ENCODE measurements at places on chromosomes 2 and 18. TPM values are rescaled to one million over a fixed set of nuclear protein-coding genes. Genes with fewer than 3 reads are reported as not detected.

The MTA3 gene
- 29.3 TPM for total RNA-seq

The PDE1A gene
- total RNA-seq, result 42.0 TPM

The TSN gene
- 48.0 TPM for total RNA-seq

The SCTR gene
- total RNA-seq, result not detected

The CXCR1 gene
- total RNA-seq, result not detected

The AQP12A gene
- total RNA-seq, result not detected

The SCYGR7 gene
- not detected for total RNA-seq

DNA sequence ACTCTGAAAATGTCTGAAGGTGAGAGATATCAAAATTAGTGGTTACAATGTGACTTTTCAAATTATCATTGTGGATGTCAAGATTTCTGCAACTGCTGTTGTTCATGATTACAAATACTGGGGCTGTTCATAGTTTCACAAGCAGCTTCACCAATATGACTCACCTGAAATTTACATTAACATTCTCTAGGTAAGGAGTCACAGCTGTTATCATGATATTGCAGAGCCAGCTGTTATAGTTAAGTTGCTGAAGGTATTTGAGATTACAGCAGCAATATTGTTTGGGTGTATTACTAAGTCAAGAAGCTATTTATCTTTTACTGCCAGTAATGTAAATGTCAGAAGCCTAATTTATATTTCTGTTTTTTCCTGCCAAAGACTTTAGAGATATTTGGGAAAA is 140.0 kb downstream of the MC4R start:
- no peak for DNase-seq

GRCh38 chr2:235105821-235106359 is 154.1 kb downstream of the SH3BP4 start:
- no peak for DNase-seq

- peak; percentile 82 for DNase-seq
Measured at GRCh38 chr2:85804583-85804982, 50.8 kb downstream of the ATOH8 start.

DNA sequence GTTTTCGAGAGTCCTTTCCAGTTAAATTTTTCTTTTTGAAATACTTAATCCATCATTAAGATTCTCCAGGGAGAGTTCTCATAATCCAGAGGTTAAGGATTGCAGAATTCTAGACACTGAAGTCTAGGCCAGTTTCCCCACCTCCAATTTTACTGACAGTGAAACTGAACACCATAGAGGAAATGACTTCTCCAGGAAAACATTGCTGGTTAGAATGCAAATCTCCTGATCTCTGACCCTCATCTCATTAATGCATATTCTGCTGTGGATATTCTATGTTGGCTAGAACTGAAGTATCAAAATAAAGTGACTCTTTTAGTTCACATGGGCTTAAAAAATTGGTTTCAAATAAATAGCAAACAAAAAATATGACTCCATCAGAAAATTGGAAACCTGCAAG is 105.8 kb upstream of the UGP2 start:
- DNase-seq, result no peak

DNA sequence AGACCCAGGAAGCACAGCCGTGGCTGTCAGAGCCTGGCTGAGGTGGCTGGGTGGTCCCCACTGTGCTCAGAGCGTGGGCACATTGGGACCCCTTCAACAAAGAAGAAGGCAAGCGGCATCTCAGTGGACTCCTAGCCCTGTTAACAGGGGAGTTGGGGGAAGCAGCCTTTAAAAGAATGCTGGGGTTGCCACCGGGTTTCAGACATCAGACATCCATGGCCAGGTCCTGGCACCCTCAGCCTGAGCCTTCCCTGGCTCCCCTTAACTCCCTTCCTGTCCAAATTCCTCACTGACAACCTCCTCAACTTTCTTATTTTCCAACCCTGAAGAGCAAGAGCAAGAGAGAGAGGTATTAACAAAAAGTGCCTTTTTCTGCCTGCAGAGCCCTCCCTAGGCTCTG is 24.8 kb upstream of the GNAL start:
- no peak for DNase-seq

- no peak for DNase-seq
Measured at GRCh38 chr2:37375741-37376288, 31.4 kb downstream of the QPCT start.

DNA sequence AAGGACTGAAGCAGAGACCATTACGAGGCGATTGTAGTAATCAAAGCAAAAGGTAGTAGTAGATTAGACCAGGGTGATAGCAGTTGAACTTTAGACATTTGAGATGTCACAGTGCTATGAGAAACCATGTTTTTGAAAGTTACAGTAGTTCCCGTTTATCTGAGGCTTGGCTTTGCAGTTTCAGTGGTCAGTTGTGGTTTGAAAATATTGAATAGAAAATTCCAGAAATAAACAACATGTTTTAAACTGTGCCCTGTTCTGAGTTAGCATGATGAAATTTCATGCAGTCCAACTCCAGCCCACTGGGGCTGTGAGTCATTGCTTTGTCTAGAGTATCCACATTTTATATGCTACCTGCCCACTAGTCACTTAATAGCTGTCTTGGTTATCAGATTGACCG is 47.5 kb downstream of the ZNF638 start:
- no peak for DNase-seq

GRCh38 chr2:76953733-76954347 is 568.3 kb downstream of the LRRTM4 start:
- no peak for DNase-seq

DNA sequence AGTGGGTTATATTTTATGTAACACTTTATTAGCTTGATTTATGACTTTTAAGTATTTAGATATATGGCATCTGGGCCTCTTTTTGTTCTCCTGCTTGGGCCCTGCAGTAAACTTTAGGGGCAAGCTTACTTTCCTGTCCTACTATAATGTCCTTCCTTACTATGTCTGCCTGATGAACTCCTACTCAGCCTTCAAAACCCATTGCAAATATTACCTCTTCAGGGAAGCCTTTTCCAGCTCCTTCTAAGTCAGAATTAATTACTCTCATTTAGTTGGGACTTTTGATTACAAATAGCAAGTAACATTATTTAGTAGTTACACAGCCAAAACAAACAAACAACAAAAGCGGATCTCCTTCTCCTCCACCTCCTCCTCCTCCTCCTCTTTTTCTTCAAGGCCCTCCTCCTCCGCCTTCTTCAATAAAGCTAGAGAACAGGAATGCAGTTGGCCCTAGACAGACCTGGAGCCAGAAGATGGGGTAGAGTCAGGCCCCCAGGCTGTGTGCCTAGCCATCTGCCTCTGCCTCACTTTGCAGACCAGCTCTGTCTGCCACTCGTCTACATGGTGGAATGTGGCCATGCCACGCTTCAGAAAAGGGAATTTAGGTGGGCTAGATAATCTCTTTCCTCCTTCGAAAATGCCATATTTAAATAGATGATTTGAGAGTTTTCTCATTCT is 301.2 kb downstream of the SP3 start:
- no peak for DNase-seq

DNA sequence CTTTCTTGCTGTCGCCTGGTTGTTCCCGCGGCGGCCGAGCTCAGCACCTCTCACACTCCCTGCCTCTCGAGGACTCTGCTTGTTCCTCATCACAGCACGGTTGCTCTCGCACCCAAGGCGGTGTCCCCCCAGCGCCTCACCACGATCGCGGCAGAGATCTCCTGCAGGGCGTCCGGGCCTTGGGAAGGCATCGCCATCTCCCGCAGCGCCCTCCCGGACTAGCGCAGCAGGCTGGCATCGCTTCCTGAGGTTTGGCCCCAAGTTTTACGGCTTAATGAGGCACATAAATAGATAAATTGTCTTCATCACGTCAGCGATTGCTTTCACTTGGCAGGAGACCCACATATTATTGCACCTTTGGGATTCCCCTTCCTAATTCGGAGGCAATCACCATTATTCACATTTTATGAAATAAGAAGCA is 125.4 kb downstream of the RGPD3 start:
- DNase-seq, result no peak

GRCh38 chr18:56516789-56517188 is 121.6 kb downstream of the TXNL1 start:
- peak; percentile 80 for DNase-seq
